ENCODE measurements at places on chromosomes 7 and 10. TPM values are rescaled to one million over a fixed set of nuclear protein-coding genes. Genes with fewer than 3 reads are reported as not detected.

The ZNF273 gene
- 4.8 TPM for polyA plus RNA-seq

The PRF1 gene
- 4.5 TPM for polyA plus RNA-seq

The ADAM22 gene
- 1.0 TPM for polyA plus RNA-seq

The LIPF gene
- polyA plus RNA-seq: not detected

The IQUB gene
- polyA plus RNA-seq: 0.70 TPM

The LRRC17 gene
- 34.4 TPM for polyA plus RNA-seq

Data from ovary (tissue), 10 donors.